ENCODE measurements at places on chromosomes 16 and 17. TPM values are rescaled to one million over a fixed set of nuclear protein-coding genes. Genes with fewer than 3 reads are reported as not detected.
A peak's percentile ranks its signal among the peaks of the same experiment; 100 is the strongest.

DNA sequence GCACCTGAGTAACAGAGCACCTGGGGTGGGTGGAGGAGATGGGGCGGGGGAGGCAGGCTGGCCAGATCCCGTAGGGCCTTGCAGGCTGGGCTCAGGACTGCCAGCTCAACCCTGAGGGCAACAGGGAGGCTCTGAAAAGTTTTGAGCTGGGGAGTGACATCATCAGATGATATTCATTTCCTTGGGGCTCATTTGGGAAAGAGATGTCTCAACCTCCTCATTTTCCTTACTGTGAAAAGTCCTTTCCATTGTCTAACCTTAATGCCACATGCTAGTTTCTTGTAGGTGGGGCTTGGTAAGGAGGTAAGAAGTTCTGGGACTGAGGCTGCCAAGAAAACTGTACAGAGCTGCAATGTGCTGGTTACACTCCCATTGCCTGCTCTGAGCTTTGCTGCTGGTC is 3.7 kb downstream of the TNS4 start:
- DNase-seq: no peak

- no peak for DNase-seq
Measured at GRCh38 chr16:55035956-55036355, 105.3 kb downstream of the IRX5 start.

DNA sequence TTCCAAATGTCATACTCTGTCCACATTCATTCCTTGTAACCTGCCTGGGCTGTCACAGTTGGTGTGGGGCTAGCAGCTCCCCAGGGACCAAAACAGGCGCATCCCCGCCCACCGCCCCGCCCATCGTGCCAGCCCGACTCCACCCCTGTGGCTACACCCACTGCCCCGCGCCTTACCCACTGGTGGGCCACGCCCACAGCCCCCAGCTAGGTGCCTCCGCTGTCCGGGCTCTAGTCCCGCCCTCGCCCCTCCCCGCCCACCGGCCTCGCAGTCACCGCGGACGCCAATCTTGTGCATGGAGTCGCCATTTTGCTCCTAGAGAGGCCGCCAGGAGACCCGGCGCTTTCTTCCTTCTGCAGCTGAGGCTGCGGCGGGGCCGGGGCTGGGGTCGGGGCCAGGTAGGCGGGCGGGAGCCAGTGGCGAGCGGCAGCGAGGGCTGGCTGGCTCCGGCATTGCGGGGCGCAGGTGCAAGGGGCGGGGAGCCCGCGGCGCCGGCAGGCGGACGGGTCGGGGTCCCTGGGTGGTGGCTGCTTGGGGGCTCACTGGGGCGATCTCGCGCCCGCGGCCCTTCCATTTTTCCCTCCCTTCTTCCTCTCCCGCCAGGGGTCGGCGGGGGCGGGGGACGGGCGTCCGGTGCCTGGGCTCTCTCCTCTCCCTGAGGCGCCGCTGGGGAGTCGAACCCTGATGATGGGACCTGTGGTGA is at the start of gene PRPSAP2:
PRPSAP2 (plus strand) TSS at position 268 of the 703 bp plus-strand sequence. CDS start 7,703 bp downstream, outside the sequence.
- peak; percentile 99 for DNase-seq

- no peak for DNase-seq
Measured at GRCh38 chr17:43641416-43641815, 20.3 kb downstream of the MEOX1 start.

The NPIPA8 gene
- total RNA-seq: 0.46 TPM

GRCh38 chr17:32519228-32520103 is 32.7 kb downstream of the CDK5R1 start:
- peak; percentile 77 for DNase-seq

DNA sequence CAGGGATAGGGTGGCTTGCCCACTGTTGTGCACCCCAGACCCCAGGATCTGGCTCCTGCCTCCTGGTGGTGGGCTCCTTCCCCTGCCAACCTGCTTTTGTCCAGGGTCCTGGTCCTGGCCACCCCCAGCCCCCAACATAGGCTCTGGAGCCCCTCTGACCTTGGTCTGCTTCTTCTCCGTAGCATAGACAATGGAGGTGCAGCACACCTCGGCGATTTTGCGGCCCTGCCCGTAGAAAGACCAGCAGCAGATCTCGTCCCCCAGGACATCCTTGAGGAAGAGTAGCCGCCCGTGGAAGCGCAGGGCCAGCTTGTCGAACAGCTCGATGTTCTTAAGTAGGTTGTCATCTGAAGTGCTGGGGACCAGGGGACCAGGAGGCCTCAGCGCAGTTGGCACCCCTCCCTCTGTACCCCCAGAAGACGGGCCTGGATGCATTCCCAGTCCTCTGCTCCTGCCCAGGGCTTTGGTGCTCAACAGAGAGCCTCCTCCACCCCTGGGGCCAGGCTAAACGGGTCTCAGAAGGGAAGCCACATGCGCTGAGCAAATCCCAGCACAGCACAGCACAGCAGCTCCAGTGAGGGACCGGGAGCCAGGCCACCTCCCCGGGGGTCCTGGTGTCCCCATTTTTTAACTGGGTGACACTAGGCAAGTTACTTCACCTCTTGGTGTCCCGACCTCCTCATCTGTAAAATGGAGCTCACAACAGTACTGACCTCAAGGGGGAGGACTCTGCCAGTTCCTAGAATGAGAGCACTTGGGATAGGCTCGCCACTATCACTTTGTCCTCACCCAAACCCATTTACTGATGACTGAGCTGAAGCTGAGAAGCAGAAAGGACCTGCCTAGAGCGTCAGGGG is 10.8 kb downstream of the ASPHD1 start:
- DNase-seq: peak; percentile 66
